ENCODE measurements at places on chromosomes 2 and 18.

DNA sequence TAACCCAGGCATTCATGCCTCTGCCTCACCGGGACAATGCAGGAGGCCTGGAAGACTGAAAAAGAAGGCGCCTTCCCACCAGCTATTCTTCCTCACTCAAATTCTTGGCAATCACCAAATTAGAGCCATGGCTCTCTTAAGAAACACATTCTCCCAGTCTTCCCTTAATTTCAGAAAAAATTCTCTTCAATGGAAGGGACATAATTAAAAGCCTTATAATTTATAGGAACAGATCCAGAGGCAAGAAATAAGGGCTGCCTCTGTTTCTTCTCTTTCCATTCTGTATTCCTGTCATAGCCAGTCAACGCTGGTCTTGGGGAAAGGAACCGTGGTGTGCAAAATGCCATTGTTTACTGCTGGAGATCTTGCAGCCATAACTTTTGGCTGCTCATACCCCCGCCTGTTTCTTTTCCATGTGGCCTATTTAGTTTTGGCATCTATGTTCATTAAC, 32.8 kb downstream of the DTNA start:
- DNase-seq = no peak

DNA sequence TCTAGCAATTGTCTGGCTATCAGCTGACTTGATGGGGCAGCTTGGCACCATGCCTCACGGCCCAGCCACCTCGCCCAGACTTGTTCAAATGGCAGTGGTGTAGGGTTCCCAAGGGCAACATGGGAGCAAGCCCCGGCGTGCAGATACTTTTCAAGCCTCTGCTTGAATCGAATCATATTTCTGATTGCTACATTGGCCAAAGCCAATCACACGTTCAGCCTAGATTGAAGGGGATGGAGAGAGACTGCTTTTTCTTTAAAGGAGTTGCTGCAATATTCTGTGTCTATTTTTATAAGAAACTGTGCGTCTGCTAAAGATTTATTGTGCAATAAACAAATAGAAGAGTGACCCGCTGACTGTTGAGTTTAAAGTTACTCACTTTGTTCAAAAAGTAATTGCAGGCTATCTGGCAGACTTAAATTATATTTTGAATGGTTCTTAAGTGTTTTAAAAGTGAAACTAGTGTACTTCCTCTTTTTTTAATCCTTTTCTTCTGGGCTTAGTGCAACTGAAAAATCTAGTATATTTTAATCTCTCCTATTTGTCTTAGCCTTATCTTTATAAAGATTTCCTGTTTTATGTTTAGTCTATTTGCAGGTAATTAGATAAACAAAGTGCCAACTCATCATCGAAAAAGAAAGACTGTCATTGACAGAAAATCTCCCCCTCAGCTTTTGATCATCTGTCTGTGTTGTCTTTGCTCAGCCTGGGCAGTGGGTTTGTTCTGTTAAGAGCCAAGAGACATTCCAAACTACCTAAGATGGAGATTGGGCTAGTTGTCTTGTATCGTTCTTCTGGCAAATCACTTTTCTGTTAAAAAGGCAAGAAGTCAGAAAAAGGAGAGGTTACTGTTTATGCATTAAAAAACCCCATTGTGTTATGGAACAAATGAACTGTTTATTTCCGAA, 156.1 kb downstream of the TPGS2 start:
- DNase-seq = peak; percentile 18

DNA sequence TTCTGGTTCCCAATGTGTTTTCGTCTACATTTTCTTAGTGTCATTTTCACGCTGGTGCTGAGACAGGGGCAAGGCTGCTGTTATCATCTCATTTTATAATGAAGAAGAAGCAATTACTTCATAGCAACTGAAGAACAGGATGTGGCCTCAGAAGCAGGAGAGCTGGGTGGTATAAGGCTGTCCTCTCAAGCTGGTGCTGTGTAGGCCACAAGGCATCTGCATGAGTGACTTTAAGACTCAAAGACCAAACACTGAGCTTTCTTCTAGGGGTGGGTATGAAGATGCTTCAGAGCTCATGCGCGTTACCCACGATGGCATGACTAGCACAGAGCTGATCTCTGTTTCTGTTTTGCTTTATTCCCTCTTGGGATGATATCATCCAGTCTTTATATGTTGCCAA, 7.3 kb downstream of the IL36G start:
- no peak for DNase-seq

DNA sequence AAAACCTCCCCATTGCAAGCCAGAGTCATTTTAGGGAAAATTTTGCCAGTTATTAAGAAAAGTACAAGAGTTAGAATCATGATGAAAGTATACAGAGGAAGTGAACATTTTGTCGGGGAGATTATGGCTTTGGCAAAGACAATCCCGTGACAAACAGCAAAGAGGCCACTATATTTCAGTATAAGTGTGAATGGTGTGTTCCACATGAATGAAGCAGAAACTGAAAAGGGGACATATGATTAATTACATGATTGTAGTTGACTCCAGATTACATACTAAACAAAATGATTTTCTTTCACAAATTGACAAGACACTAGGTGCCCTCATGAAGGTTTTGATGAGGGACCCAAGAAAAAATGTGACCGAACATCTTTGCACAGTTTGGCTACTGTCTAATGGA, 42.0 kb downstream of the SP140 start:
- no peak for DNase-seq

- peak; percentile 43 for DNase-seq
These were observed 207.1 kb downstream of the ZNF521 start for GRCh38 chr18:25144820-25145219.

- DNase-seq = no peak
These were observed 46.4 kb downstream of the HEATR5B start for GRCh38 chr2:37037771-37038170.

GRCh38 chr2:207865210-207865609, 95.5 kb upstream of the FZD5 start:
- DNase-seq = no peak

- DNase-seq = no peak
These were observed 29.1 kb upstream of the FAM136A start for GRCh38 chr2:70331012-70331411.

DNA sequence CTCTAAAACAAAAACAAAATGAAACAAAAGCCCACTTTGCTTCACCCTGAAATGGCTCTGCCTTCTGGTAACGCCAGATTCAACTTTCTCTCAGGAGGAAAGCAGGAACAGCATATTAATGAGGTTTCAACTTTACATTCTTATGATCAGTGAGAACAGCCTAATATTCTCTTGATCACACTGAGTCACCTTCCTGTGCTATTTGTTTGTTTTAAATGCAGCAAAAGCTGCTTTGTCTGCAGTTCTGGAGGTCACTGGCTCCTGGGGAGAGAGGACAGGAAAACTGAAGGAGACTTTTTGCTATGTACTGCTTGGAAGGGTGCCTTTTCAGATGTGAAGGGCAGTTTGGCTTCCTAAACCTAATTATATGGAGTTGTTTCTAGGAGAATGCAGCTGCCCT, 48.1 kb downstream of the MAIP1 start:
- peak; percentile 40 for DNase-seq

- peak; percentile 86 for DNase-seq
These were observed 12.5 kb downstream of the NPC1 start for GRCh38 chr18:23573626-23574431.

- DNase-seq = no peak
These were observed 10.2 kb downstream of the FECH start for GRCh38 chr18:57576316-57576715.

DNA sequence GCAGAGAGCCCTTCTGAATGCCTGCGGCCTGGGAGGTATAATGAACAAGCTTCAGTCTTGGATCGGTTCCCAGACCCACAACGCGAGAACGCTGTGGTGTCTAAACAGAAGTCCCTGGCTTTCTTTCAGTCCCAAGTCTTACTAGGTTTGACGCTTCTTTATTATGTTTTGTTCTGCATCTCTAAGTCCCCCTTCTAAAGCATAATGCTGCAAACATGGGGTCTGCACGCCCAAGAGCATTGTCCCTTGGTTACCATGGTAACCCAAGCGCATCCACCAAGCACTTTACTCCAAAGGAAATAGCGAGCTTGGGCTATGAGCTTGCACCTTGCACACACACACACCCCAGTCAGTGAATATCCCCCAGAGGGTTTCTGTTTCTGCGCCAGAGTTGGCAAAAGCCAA, 193.7 kb downstream of the INO80D start:
- no peak for DNase-seq

- DNase-seq = no peak
These were observed 4.5 kb downstream of the SLC19A3 start for GRCh38 chr2:227713291-227713690.

GRCh38 chr18:75854174-75854573, 426.7 kb upstream of the SMIM21 start:
- no peak for DNase-seq

DNA sequence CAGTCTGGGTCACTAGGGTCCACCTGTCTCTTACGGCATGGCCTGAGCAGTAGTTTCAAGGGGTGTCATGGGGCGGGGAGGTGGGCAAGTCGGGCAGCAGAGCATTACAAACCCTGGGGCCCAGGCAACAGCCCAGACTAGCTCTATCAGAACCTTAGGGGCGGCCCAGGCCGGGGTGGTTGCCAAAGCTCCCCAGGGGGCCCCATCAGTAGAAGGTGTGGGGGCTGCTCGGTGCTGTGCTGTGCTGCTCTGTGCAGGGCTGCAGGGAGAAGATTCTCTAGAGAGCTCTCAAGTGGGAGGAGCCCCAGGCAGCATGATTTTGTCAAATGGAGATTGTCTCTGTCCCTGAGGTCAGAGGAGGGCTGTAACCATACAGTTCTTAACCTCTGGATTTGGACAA, 36.4 kb upstream of the SLC14A1 start:
- DNase-seq = no peak

- no peak for DNase-seq
These were observed 46.7 kb downstream of the CCDC195 start for GRCh38 chr2:224669449-224669848.

- DNase-seq = peak; percentile 69
These were observed 1155.6 kb downstream of the LRP1B start for GRCh38 chr2:140975237-140975636.

- DNase-seq = no peak
These were observed 1080.9 kb upstream of the ZEB2 start for GRCh38 chr2:145600811-145601210.

Data from ELR (cell line).